T-helper 2 cell treated with Interferon-gamma antibody and Interleukin-4, amounts not matched to agents 5 μg/mL and 100 μg/mL, for 36 hours (primary cell): ENCODE measurements at places on chromosomes 6 and 20.

GRCh38 chr20:57243480-57244220, 22.8 kb downstream of the BMP7 start:
- no peak for DNase-seq

- DNase-seq, result no peak
Measured at GRCh38 chr6:106334646-106335448, 9.3 kb upstream of the ATG5 start.

DNA sequence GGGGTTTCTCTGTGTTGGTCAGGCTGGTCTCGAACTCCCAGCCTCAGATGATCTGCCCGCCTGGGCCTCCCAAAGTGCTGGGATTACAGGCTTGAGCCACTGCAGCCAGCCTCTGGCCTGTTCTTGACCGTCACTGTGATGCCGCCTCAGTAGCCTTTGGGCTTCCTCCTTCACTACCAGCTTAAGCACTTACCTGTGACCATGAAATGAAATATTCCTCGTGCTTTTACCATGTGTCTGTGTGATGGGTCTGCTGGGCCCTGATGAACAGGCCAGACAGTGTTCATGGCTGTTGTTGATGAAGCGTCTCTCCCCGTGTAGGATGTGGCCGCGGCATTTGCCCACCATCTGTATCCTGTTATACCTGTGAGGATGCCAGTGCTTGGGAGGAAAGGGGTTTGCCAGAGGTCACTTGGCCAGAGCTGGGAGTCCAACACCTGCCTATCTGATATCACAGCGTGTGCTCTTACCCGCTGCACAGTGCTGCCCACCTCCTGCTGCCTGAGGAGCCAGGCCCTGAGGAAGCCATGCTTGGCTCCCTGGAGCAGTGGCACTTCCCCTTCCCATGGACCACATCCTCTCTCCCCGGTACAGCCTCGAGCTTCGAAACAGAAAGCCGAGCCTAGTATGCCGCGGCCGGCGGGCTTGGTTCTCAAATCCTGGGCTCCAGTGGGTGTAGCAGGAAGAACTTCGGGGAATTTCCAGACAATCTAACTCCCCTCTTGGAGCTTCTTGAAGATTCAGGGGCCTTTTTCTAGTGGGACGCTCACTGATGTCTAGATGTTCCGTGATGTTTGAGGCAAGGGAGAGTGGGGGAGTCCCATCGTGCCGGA, 167.9 kb downstream of the ZDHHC14 start:
- no peak for DNase-seq

DNA sequence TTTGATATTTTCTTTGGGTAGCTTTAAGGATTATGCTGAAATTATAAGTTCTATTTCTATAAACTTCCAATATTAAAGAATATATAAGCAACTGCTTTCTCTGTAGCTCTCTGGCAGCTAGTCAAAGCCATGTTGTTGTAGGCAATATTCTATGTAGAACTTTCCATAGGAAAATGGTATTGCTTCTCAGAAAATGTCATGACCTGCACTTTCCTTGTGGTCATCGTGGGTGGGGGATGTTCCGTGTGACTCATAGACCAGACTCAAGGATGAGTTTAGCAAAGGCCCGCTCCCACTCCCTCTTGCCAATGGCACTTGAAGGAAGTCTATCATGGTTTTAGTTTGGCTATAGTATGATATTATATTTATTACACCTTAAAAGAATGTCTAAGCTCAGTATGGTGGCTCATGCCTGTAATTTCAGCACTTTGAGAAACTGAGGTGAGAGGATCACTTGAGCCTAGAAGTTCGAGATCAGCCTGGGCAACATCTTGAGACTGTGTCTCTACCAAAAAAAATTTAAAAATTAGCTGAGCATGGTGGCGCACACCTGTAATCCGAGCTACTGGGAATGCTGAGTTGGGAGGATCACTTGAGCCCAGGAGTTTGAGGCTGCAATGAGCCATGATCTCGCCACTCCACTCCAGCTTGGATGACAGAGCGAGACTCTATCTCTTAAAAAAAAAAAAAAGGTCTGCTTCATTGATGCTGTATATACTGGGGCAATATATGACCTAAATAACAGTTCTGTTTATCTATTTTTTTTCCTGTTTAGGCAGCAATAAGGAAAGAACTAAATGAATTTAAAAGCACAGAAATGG, 36.6 kb upstream of the LTV1 start:
- DNase-seq, result peak; percentile 91

DNA sequence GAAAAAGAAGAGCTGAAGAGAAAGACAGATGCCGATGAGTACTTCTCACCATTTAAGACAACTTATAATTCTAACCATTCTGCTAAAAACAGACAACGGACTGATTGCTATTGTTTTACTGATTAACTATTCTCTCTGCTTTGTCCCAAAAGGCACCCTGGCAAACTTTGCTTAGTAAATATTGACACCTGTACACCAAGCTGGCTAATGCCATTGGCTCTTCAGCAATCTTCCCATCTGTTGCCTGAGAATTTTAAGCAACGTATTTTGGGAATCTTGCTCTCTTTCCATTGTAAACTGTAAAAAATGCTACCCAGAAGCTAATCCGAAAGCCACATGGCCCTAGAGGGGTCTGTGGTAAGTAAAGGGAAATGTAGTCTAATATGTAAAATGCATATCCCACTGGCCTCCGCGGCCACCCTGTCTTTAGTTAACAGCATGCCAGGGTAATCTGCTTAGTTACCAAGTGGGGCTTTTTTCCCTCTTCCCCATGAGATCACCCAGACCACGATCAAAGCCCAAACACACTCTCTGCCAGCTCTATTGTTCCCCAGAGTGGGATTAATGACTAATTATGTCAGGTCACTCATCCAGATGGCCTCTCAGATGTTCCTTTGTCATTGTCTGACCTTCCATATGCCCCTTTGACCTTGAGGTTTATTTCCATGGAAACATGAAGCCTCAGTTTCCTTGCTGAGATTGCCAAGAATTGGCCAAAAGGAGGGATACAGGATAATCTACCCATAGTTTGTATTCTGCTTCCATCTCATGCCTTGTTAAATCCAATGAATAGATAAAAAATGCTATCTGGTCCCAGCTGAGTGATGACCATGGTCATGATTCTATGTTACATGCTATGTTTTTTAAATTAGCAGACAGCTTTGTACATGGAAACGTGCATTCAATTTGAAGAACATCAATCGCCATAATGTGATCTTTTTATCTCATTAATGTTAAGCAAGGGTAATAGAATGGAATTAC, 216.4 kb upstream of the MCHR2 start:
- no peak for DNase-seq

GRCh38 chr6:41836022-41836659, 48.6 kb downstream of the TOMM6 start:
- no peak for DNase-seq

GRCh38 chr20:47682028-47682783, 103.1 kb downstream of the SULF2 start:
- DNase-seq, result no peak

DNA sequence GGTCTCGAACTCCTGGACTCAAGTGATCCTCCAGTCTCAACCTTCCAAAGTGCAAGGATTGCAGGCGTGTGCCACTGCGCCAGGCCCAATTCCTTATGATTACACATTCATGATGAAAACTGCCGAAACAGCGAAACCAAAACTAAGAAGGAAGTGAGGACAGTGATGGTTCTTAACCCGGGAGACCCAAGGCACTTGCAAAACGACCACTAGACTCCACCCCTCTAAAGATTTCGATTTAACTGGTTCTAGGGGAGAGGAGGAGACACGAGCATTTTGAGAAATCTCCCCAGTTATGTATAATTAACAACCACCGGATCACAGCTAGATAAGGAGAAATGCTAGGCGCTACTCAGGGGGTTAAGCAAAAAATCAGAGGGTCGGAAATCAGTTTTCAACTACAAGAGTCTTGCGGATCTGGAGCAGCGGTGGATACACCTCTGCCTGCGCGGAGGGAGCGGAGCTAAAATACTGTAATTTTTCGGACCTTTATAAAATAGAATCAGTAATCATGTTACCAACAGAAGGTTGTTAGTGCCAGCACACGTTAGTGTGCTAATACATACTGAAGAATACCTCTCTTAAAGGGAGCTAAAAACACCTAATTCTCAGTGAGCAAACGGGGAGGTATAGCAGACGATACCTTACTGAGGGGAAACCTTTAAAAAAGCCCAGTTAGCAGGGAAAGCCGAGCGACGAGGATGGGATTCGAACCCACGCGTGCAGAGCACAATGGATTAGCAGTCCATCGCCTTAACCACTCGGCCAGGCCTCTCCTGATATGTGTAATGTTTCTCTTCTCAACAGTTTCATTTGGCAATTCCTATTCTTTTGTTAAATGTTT, 60.0 kb upstream of the BTN3A2 start:
- peak; percentile 44 for DNase-seq

DNA sequence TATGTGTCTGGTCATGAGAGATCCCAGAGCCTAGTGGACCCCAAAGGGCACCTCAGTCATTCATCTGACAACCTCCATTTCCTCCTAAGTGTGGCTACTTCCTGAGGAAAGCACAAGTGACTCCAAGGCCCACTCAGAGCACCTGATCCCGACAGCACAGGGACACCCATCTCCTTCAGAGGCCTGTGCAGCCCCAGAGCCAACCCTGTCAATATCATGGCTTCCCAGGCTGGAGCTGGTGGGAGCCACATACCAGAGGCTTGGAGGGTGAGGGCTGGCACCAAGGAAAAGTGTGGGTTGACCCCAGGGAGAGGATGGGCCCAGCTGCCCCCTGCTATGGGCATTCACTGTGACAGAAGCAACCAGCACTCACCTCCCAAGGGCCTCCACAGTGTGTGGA, 117.3 kb downstream of the PSMB1 start:
- DNase-seq, result no peak

DNA sequence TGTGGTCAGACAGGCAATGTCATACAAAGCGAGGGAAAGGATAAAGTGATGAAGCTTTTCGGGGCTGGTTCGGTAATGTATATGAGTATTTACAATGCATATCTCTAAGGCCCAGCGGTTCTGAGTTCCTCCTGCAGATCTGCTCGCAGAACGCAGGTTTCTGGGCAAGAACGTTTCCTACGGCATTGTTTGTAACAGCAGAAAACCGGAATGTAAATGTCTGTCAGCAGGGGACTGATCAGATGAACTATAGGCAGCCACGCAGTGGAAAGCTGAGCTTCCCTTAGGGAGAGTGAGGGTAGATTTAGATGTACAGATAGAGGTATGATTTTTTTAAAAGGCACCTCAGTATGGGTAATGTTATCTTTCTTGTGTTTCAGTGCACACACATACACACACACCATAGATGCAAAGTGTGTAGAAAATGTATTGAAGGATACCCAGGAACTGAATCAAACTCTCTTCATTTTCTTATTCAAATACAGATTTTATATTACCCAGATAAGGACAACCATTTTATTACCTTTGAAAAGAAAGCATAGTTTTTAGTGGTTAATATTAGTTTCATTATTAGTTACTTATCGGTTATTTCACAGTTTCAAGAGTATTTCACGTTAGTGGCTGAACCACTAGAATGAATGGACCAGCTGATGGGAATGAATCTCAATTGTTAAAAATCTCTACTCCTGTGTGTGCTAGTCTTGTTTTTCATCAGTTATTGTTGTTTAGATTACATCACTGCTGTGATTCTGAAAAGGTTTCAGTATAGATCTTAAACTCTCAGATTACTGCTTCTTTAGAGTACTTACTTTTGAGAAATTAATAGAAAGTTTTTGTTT, 56.2 kb downstream of the SNX9 start:
- no peak for DNase-seq

DNA sequence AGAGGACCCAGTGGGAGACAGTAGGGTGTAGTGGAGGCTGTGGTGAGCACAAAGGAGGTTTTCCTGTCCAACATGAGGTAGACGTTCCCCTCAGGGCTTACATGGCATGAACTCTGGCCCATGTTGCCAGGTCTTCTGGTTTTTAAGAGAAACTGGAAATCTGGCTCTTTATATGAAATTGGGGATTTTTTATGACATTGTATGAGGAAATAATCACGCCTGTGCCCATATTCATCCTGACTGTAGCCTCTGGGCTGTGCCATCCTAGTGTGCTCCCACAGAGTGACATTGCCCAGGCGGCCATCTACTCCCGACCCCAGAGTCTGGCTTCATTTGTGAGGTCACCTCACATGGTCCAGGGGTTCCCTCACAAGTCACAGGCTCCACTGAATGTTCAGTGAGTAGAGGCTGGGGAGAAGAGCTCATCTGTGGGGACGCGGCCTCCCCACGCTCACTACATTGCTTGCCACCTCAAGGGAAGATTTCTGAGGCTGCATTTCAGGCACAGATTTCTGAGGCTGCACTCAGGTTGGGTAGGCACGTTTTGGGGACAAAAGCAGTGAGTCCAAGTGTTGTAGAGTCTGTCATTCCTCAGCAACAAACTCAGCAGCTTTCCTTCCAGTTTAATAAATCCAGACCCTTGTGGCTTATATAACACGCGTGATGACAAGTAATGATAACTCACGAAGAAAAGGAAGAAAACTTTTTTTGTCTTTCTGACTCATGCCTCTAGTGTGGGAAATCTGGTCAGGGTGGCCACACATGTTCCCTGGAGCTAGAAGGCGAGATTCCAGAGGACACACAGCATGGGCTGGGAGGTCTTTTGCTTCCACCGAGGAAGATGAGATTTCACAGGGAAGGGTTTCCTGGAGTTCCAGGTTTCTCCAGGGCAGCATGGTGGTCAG, 41.7 kb downstream of the SLC24A3 start:
- DNase-seq, result no peak

GRCh38 chr20:49786196-49786595, 26.4 kb upstream of the SLC9A8 start:
- no peak for DNase-seq

- DNase-seq, result no peak
Measured at GRCh38 chr20:62876902-62877816, 15.5 kb upstream of the TCFL5 start.
